Activated T-cell treated with anti-CD3 and anti-CD28 coated beads for 48 hours (primary cell): ENCODE measurements at places on chromosomes 2 and 18.

GRCh38 chr2:97871096-97871780 lies 124.5 kb downstream of the TMEM131 start:
- no peak for DNase-seq

DNA sequence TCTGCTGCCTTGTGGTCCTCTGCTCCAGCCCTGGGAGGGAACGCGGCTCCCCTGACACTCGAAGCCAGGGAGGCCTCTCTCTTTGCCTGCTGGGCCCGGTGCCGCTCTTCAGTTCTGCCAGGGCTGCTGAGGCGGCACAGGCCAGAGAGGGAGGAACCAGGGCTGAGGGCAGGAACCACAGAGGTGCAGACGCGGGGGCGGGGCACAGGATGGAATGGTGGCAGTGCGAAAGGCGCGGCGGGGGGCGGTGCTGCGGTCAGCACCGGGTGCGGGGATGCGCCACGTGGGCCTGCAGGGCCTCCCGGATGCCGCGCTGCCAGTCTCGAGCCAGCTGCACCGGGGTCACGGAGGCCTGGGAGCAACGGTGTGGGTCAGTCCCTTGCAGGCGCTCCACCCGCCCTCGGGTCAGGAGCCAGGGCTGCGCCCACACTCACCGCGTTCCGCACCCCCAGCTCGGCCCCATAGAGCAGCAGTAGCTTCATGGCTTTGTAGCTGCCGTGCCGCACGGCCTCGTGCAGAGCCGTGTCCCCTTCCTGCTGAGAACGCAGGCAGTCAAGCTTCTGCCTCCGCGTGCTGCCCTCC lies 4.4 kb downstream of the ANKRD23 start:
- peak; percentile 73 for DNase-seq

- no peak for DNase-seq
Measured at GRCh38 chr2:109218087-109218791, 89.2 kb downstream of the SH3RF3 start.

DNA sequence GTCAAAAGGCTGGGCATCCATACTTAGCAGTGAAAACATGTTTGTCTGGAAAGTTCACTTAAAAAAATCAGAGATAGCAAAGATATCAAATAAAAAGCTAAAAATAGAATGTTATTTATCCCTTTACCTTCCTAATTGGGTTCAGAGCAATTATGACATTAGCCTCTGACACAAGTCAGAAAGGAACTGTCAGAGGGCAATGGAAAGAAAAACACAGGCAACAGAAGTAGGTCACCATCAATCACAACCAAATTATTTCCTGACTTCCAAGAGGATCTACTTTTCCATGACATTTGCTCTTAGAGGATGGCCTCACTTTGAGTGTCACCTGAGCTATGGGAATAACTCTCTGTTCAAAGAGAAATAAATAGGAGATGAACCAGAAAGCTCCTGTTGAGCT lies 27.5 kb downstream of the MYOM1 start:
- DNase-seq: no peak

- no peak for DNase-seq
Measured at GRCh38 chr2:52113338-52113737, 1081.4 kb upstream of the NRXN1 start.

DNA sequence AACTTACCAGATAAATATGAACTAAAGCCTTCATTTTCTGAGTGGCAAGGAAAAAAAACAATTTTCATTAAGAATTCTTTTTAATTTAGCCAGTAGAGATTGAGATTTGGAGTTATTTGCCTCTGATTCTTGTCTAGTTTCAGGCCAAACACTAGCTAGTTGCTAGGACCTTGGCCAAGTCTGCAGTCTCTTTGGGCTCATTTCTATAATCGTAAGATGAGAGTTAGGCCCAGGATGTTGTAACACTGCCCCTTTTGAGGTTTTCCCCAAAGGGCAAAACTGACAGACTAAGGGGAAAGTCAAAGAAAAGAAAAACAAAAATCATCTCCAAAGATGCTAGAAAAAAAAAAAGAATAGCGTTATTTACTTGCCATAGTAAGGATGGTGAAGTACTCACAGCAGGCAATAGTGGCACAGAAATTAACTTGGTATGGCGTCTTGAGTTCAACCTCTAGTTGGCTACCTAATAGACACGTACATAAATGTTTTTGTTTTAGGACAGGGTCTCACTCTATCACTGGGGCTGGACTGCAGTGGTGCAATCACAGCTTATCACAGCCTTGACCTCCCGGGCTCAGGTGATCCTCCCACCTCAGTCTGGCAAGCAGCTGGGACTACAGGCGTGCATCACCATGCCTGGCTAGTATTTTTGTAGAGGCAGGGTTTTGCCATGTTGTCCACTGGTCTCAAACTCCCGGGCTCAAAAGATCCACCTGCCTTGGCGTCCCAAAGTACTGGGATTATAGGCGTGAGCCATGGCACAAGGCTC lies 23.0 kb upstream of the ADAM17 start:
- no peak for DNase-seq

- DNase-seq: no peak
Measured at GRCh38 chr2:696463-696862, 19.3 kb upstream of the TMEM18 start.

GRCh38 chr2:100721693-100722092 lies 98.2 kb upstream of the NPAS2 start:
- DNase-seq: no peak

DNA sequence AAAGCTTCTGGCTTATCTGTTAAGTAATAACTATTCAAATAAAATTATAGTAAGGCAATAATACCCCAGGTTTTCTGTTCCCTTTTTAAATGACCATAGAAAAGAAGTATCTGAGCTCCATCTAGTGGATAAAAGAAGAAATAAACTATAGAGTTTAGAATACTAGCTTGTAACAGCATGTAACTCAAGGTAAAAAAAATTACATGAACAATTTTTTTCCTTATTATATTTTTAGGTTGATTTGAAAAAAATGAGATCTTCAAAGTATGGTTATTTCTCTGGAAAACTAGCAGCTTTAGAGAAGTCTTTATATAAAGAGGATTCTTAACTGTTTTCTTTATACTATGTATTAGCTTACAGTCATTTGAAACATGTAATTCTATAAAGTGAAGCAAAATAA lies 58.1 kb downstream of the NCKAP1 start:
- no peak for DNase-seq

GRCh38 chr18:33836564-33836963 lies 258.5 kb downstream of the ASXL3 start:
- no peak for DNase-seq

GRCh38 chr2:73642338-73643018 lies at the start of gene NAT8:
Gene NAT8, minus strand, starts transcription at chr2:73642422. Its CDS starts 794 bp downstream, at chr2:73641628.
- DNase-seq: no peak

GRCh38 chr2:57733956-57734355 lies 312.6 kb upstream of the VRK2 start:
- DNase-seq: no peak

- DNase-seq: no peak
Measured at GRCh38 chr2:143426296-143426695, 297.1 kb downstream of the ARHGAP15 start.

GRCh38 chr2:75381032-75381431 lies 179.7 kb downstream of the EVA1A start:
- no peak for DNase-seq

DNA sequence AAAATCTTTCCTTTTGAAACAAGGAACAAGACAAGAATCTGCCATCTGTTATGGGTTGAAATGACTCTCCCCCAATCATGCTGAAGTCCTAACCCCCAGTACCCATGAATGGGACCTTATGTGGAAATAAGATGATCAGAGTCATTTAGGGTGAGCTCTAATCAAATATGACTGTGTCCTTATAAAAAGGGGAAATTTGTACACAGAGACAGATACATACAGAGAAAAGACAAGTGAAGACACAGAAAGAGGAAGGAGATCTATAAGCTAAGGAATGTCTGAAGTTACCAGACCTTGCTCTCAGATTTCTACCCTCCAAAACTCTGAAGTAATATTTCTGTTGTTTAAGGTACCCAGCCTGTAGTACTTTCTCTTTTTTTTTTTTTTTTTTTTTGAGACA lies 15.7 kb downstream of the TGFBRAP1 start:
- DNase-seq: no peak

DNA sequence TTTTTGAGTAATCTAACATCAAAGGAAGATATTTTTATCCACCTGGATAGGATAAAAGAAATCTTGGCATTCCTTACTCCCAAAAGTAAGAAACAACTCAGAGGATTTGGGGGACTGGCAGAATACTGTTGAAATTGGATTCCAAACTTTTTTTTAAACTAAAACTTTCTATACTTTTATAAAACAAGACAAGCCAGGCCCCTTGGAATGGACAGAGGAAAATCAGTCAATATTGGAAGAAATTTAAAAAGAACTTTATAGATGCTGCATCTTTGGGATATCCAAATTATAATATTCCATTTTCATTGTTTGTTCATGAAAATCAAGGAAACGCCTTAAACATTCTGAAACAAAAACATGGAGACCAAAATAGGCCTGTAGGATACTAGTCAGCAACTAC lies 147.6 kb upstream of the PIEZO2 start:
- no peak for DNase-seq

GRCh38 chr18:48975817-48976649 lies 25.3 kb upstream of the SMAD7 start:
- peak; percentile 64 for DNase-seq

DNA sequence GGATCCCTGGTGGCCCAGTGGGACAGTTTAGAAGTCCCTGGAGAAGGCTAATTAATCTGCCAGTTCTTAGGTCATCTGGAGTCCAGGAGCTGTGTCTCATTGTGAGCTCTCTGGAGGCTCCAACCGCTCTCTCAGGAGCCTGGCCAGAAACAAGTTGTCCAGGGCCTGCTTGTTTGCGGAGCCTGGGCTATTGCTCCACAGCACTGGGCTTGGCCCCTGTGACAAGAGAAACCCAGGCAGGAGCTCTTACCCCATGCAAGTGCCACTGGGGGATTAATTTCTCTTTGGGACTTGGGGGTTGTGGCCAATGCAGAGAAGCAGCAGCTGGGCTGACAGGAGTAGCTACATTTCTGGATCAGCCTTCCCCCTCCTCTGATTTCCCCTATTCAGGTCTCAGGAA lies 24.5 kb upstream of the TNP1 start:
- DNase-seq: no peak
